Smooth muscle cell of trachea (primary cell): ENCODE measurements at places on chromosomes 6 and 20. TPM values are rescaled to one million over a fixed set of nuclear protein-coding genes. Genes with fewer than 3 reads are reported as not detected.

LZTS3 gene
- total RNA-seq, result 4.5 and 10.4 TPM in 2 replicates

TMEM217 gene
- 1.5 and 1.8 TPM in 2 replicates for total RNA-seq

PPP1R16B gene
- total RNA-seq, result under 0.01 and 0.15 TPM in 2 replicates

TSPO2 gene
- not detected in 2 replicates for total RNA-seq

CST4 gene
- total RNA-seq, result not detected in 2 replicates

RIPPLY2 gene
- total RNA-seq, result 0.29 and 0.66 TPM in 2 replicates

KCNG1 gene
- total RNA-seq, result 2.5 and 15.2 TPM in 2 replicates

TINAG gene
- 0.58 TPM in 1 of 2 replicates, not detected in the other for total RNA-seq

SNAI1 gene
- total RNA-seq, result 0.29 and 0.83 TPM in 2 replicates

HEY2 gene
- total RNA-seq, result not detected in 2 replicates

RBPJL gene
- not detected in 2 replicates for total RNA-seq

WFDC5 gene
- total RNA-seq, result not detected in 2 replicates

EYA2 gene
- total RNA-seq, result 0.44 and 1.5 TPM in 2 replicates

SLC22A7 gene
- not detected in 2 replicates for total RNA-seq

SMPD2 gene
- total RNA-seq, result 6.8 and 8.7 TPM in 2 replicates

AVP gene
- total RNA-seq, result not detected in 2 replicates

SLC44A4 gene
- 0.17 TPM in 1 of 2 replicates, not detected in the other for total RNA-seq
